Non-pigmented ciliary epithelial cell (primary cell): ENCODE measurements at places on chromosomes 1 and 21.

DNA sequence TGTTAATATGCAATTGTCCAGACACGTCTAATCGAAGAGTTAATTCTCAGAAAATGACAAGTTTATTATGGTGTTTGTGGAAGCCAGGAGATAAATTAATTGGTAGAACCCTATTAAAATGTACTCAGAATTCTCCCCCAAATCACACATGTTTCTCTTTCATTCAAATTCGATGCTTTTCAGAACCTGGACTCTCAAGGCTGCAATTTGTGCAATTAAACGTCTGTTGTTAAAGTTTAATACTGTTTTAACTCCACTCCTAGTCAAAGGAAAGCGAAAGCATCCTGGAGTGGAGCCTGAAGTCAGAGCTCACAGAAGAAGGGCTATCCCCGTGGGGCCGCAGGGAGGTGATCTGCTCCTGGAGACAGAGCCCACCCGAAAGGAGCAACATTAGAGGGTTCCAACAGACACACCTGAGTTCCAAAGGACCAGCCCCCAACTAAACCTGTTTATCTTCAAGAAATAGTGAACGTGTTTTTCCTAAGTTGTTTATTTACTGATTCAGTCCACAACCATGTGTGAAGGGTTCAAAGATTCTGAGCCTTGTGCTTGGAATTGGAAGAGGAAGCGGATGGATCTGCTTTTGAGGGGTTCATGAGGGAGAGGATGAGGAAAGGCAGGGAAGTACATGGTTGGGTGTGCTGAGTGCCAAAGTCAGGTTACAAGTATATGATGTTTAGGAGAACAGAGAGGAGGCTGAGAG, 68.0 kb upstream of the AKT3 start:
- no peak for DNase-seq

DNA sequence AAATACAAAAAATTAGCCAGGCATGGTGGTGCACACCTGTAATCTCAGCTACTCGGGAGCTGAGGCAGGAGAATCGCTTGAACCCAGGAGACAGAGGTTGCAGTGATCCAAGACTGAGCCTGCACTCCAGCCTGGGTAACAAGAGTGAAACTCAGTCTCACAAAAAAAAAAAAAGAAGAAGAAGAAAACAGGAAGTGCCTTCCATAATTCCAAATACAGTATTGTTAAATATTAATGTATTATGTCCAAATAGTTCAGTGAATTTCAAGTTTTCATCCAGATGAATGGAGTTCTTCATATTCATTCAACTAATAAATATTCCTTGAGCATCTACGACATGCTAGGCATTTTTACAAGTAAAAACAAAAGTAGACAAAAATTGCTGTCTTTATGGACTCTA, 33.3 kb downstream of the PLEKHO1 start:
- no peak for DNase-seq

GRCh38 chr1:5572794-5573193, 419.4 kb downstream of the NPHP4 start:
- DNase-seq: no peak

GRCh38 chr1:46521414-46521813, 30.0 kb downstream of the KNCN start:
- no peak for DNase-seq
